Left renal pelvis (tissue), 4 donors: ENCODE measurements at places on chromosomes 1 and 21. TPM values are rescaled to one million over a fixed set of nuclear protein-coding genes. Genes with fewer than 3 reads are reported as not detected.

DNA sequence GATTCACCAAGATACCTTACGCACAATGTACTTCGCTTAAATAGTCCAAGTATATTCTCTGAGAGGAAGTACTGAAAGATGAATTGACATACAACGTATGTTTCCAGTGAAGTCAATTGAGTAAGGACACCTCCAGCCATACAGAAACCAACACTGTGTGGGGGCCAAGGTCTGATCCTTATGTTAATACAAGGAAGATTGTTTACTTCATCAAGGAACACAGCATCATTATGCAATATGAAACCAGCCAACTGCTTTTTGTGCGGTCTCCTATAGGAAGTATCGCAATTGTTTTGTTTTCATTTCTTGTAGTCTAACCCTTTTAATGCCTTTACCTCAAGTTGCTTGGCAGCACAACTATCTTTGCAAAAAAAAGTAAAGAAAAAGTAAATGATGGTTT lies 28.2 kb upstream of the TEKT2 start:
- DNase-seq = no peak

The CA14 gene
- 5.4 TPM for polyA plus RNA-seq

- DNase-seq = no peak
Observed at GRCh38 chr21:24844671-24845070, 762.6 kb downstream of the MRPL39 start.

The C1orf105 gene
- polyA plus RNA-seq = not detected

GRCh38 chr1:159338018-159338417 lies 35.9 kb downstream of the FCER1A start:
- no peak for DNase-seq

The TRAF3IP3 gene
- 1.1 TPM for polyA plus RNA-seq

GRCh38 chr1:204475656-204476432 lies 18.8 kb downstream of the PIK3C2B start:
- DNase-seq = no peak

DNA sequence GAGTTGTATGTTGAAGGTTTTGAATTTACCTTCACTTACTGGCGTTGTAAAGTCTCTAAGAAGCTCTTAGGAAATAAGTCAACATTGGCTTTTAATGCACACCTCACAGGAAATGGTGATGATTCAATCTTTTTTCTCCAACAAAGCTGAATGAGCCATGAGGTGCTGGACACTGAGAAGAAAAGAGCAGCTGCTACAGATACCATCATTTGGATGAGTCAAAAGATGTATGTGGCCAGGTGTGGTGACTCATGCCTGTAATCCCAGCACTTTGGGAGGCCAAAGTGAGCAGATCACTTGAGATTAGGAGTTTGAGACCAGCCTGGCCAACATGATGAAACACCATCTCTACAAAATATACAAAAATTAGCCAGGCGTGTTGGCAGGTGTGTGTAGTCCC lies 3.3 kb upstream of the IL23R start:
- DNase-seq = no peak

DNA sequence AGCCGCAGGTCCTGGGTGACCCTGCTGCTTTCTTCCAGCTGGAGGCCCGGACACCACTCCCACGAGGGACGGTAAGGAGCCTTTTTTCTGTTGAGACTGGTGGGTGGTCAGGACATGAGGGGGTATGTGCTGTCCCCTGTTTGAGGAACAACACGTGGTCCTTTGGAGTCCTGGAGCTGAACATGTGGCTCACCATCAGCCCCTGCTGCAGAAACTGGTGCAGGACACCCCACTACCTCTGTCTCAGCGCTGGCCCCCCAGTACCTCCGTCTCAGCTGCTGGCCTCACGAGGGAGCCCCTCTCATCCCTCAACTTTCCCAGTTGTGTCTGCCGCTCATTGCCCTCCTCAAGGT lies 34.7 kb downstream of the SLC19A1 start:
- no peak for DNase-seq
